ENCODE measurements at places on chromosomes 4 and X.

- DNase-seq = no peak
Measured at GRCh38 chr4:152000518-152000917, 239.7 kb upstream of the GATB start.

GRCh38 chr4:94758700-94759399 lies 1.1 kb downstream of the BMPR1B start:
- DNase-seq = no peak

DNA sequence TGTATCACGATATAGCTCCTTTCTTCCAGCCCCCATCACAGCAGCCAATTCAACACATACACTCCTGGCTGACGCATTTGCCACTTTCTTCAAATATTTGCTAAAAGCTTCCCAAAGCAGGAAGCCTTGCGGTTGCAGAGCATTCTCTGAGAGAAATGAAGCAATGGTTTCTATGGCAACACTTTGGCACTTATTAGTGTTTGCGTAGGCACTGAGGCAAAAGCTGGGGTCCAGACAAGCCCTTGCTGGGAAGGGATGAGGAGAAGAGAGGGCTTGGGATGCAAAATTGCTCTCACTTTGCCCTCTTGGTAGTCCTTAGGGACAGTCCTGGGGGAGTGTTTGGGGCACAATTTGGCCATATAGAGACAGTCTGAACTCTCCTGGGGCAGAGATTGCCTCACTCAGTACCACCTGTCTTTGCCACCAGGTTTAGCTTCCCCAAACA lies 55.0 kb upstream of the PAK3 start:
- DNase-seq = peak; percentile 27

DNA sequence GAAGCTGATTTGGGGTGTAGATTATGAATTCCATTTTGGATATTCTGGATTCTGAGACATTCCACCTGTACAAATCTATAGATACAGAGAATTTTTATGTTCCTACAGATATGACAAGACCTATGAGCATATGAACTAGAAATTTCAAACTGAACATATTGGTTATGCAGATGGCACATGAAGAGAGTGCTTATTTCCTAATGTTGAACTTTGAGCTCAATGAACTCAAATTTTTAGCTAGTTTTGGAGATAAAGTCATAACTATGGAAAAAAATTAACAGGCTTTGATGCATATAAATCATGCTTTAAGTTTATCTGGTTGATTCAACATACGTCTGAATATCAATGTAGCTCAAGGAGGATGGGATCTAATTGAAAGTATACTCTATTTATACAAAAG lies 8.9 kb downstream of the CHIC2 start:
- DNase-seq = no peak

DNA sequence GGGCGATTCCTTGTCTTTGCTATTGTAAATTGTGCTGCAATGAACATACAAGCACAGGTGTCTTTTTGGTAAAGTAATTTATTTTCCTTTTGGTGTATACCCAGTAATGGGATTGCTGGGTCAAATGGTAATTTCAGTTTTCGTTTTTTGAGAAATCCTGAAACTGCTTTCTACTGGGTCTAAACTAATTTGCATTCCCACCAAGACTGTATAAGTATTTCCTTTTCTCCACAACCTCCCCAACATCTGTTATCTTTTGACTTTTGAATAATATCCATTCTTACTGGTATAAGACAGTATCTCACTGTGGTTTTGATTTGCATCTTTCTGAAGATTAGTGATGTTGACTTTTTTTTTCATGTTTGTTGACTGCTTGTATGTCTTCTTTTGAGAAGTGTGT lies 2506.0 kb downstream of the PCDH7 start:
- no peak for DNase-seq

DNA sequence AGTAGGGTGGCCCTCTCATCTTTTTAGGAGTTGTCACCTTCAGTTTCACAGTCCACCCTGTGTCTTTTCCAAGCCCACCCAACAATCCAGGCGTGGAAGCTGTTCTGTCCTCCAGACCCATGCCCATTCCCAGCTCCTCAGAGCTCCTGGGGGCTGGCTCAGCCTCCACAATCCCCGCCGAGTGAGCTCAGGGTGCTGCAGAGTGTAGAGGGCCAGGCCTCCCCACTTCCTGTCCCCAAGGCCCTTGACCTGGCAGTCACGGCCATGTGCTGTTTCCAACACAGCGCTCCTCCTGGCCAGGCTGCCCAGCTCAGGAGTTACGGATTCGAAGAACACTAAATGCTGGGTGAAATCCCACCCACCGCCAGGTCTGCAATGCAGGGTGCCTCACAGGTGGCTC lies 31.8 kb downstream of the PDHA1 start:
- no peak for DNase-seq

DNA sequence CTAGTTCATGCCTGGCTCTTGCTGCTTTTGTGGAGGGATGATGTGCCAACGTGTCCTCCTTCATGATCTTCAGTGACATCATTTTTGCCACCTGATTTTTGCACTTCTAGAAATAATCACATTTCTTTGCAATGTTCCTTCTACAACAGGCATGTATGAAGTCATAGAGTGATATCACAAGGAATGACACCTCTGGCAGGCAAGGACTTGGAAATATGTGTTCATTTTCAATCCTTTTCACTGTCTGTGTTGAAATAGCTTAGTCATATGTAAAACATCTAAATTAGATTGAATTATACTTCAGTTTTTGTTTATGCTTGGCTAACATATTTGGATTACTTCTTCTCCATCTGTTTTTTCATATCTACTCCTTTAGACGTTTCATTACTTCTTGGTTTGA lies 221.2 kb upstream of the STK26 start:
- DNase-seq = no peak

DNA sequence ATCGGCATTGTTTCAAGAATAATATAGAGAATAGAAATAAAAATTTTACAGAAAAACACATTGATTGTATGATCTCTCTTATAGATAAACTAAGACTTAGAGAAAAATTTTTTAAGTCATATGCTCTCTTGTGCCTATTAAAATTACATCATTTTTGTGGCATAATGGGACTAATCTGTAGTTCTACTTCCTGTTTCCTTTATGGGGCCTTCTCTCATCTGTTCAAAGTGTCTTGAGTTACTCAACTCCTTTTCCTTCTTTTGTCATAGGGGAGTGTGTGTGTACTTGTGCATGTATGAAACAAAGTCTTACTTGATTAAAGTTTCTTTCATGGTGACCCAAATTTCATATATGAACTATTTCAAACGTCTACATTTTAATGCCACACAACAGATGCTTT lies 1448.9 kb upstream of the TENM3 start:
- DNase-seq = no peak

GRCh38 chr4:124044867-124045266 lies 648.3 kb downstream of the SPRY1 start:
- no peak for DNase-seq

DNA sequence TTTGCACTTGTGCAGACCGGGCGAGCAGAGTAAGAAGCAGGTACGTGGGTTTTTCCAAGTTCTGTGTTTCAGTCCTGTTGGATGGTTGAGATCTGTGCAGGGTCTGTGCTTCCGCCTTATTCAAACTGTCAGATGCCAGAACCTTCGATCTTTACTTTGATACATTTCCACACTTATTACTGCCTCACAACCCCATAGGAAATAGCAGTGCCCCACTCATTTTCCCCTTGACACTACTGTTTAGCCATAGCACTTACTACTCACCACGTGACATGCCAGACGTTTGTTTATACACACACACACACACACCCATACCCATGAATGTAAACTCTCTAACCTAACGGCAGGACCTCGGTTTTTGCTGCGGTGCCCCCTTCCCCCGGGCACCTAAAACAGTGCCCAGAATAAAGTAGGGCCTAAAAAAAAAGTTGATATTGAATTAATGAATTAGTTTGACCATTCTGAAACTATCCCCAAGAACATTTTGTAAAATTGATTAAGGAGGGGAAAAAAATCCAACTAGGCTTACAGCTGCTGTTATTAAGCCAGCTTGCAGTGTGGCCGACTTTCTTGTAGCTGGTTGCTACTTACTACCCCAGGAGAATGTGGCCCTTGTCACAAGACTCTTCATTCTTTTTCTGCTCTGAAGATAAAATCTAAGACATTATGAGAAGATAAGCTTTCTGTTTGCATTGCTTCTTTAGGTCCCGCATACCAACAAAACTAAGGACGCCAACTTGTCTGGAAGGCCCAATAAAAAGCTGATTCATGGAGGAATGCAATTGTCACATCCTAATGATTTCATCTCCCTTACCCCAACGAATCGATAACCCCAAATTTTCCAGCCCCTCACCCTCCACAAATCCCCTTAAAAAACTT lies 704 bp upstream of the SEPSECS start:
- DNase-seq = peak; percentile 31

DNA sequence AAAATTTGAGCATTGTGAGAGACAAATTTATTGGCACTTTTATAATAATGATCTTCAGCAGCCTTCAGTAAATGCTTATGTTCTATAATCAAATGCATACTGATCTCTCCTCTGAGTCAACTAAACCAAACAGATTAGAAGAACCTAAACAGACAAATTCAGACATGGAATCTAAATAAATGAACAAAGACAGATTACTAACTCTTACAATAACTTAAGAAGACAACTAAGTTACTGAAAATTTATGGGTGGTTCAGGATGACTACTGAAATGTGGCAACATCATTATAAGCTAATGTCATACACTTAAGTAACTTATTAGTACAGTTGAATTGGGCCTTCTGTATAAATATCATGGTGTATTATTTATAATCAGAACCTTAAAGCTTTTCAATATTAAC lies 127.3 kb downstream of the NEK1 start:
- no peak for DNase-seq

GRCh38 chrX:53072418-53073114 lies 9.6 kb upstream of the TSPYL2 start:
- no peak for DNase-seq

DNA sequence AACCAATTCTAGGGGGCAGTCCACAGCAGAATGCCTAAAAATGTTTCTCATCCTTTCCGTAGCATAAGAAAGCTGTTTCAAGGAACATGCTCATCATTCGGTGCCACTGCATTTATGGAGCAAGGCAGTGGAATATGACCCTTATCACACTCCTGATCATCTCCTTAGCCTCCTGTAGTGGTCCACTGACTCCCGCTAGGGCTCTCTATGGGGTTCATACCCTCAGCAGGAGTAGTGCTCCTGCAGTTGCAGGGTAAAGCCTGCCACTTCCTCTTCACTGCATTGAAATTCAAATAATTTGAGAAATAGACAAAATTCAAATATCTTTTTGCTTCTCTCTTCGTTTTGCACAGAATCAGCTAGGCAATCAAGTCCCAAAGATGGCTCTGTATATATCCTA lies 107.0 kb downstream of the NDST3 start:
- DNase-seq = no peak

DNA sequence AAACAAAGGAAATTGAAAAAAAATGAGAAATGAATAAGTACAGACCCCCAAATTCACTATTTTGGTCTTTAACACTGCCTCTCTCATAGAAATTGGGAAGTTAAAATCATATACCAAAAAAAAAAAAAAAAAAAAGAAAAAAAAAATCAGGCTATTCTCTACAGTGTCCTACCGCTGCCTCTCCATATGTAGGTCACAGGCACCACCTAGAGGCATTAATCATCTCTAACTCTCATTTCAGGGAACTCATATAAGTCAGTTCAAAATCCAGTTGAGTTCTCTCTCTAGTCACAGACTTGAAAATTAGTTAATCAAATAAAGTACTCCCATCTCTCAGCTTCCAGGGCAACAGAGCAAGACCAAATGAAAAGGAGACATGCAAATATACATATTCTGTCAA lies 47.9 kb downstream of the COX18 start:
- DNase-seq = no peak

- no peak for DNase-seq
Measured at GRCh38 chr4:6956434-6957147, 47.0 kb downstream of the TBC1D14 start.

DNA sequence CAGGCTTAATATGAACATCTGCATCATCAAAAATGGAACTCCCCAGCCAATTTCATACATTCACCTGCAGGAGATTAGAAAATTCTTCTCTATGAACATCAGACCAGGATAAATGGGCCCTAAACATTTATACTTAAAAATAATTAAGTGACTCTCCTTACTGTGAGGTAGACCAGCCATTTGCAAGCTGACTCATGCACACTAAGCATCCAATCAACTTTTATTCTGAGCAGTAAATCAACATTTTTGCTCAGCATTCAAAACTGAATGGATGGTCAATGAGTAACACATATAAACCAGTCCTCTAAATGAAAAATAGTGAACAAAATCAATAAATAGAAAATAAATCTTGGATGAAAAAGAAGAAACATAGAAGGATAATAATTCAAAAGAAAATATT lies 19.9 kb upstream of the PCDH10 start:
- no peak for DNase-seq

DNA sequence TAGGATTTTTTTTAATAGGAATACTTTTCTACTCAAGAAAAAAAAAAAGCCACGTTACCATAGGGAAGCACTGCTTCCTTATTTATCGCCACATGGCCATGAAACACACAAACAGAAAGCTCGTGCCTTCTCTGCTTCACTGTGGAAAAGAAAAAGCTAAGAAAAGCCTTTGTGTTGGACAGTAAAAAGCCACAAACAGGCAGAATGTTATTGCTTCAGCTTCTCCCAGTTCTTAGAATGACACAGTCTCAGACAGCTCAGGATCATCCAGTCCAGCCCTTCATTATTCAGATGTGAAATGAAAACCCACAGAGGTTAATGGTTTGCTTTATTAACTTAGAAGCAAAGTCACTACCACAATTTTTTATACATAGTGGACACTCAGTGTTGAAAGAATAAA lies 181.6 kb upstream of the NOCT start:
- DNase-seq = no peak

- peak; percentile 26 for DNase-seq
Measured at GRCh38 chr4:23728393-23728792, 161.5 kb downstream of the PPARGC1A start.

DNA sequence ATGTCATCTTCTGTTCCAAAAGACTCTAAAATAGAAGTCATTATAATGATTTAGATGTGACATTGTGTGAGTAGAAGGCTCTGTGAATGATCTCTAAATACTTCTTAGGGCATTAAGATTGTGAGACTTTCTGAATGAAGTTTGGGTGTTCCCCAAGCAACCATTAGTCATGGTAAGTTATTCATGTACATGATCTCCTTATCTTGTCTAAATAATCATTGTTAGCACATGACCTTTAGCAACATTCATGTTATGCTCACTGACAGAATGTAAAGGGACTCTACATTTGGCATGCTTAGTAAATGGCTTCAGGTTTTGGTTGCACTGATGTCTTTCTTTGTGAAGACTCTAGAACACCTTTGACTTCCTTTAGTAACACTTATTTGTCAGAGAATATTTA lies 140.8 kb upstream of the AGA start:
- no peak for DNase-seq
